CD4-positive, alpha-beta T cell (primary cell): ENCODE measurements at places on chromosomes 11 and 22.
A peak's percentile ranks its signal among the peaks of the same experiment; 100 is the strongest.

DNA sequence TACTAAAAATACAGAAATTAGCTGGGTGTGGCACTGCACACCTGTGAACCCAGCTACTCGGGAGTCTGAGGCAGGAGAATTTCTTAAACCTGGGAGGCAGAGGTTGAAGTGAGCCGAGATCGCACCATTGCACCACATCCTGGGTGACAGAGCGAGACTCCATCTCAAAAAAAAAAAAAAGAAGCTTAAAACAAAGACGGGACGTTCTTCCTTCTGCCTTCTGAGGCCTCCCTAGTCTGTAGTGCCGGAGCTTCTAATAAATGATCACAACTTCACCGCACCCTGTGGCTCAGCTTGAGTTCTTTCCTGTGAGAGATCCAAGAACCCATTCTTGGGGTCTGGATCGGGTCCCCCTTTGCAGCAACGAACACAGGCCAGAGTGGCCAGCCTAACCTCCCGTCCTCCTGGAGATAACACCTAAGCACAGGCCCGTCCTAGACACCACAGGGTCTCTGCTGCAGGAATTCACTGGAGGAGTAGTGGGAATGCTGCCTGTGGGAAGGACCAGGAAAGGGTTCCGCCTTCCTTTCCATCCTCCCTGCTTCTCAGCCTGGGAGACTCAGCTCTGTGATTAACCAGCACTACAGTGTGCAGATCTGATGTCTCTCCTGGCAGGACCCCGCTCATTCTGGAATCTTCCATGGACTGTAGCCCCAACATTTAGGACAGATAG lies 2.2 kb upstream of the APOBEC3H start:
- DNase-seq = no peak

DNA sequence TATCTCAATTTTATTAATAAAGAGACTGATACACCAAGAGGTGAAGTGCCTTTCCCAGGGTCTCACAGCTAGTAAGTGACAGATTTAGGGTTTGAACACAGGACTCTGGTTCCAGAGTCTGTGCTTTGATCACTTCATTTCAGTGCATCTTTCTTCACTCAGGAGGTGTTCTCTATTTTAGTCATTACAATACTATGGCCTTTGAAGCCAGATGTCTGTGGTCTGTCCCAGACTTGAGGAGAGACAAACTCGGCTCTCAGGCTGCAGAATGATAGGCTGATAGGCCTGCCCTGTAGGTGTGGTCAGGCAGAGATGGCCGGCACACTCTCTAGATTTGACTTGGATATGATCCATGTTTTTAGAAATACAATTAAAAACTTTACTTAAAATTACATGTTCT lies 478.5 kb upstream of the CCDC90B start:
- no peak for DNase-seq

DNA sequence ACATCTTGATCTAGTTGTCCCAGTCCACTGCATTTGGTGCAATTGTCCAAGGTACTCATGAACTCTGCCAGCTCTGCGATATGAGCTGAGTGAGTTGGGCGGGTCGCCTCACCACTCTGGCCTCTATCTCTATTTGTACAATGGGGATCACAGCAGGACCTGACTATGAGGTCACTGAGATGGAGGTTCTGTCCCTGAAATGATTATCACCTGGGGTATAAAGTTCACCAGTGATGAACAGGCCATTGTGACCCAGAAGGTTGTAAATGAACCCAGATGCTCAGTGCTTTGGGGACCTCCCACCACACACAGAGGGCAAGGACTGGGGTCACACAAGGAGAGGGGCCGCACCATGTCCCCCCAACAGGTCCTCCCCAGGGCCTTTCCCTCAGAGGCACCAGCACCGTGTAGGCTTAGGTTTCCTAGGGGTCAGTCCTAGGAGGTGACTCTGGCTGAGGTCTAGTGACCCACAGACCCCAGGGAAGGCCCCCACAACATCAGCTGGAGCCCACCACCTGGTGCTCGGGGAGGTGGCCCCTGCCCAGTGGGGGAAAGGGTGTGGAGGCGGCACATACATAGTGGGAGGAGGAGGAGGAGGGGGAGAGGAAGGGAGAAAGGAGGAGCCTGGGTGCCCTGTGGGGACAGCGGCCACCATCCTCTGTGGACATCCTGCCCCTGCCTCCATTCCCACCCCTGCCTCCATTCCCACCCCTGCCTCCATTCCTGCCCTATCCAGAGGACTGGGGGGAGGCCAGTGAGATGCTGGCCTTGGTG lies 25.0 kb upstream of the IGLL1 start:
- DNase-seq = no peak

DNA sequence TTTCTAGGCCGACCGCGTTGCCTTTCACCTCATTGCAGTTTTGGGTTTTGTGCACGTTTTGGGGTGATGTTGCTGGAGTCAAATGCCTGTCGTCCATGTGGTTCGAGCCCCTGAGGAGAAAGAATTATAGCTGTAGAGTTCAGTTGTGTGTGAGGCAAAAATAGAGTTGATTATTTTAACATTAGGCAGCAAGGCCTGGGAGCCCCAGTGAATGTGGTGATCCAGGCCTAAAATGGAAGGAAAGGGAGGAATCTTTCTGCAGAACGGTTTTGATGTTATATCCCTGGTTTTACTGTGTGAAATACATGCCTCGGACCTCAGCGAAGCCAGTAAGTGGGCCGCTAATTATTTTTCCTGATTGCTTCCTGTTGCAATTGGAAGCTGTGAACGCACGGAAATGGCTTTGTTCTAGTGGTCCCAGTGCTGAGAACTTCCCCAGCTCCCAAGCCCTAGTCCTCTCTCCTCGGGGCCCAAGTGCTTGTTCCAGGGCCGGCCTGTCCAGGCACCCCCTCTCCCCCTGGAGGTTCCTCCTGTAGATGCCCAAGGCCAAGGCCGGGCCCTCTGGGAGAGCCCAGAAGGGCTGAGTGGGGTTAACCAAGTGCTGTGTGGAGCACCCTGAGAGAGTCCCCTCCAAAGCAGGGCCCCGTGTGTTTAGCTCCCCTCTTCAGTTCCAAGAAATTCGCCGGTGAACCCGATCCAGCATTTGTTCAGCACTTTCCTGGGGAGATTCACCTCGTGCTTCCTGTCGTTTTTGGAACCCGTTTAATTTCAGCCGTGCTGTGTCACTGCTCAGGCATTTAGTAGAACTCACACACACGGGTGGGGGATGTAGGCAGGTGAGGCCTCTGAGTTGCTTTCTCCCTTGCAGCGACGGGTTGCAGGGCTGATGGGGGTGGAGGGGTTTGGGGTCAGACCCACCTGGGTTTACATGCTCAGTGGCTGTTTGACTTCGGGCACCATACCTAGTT lies 2.1 kb downstream of the LRP5 start:
- DNase-seq = no peak

DNA sequence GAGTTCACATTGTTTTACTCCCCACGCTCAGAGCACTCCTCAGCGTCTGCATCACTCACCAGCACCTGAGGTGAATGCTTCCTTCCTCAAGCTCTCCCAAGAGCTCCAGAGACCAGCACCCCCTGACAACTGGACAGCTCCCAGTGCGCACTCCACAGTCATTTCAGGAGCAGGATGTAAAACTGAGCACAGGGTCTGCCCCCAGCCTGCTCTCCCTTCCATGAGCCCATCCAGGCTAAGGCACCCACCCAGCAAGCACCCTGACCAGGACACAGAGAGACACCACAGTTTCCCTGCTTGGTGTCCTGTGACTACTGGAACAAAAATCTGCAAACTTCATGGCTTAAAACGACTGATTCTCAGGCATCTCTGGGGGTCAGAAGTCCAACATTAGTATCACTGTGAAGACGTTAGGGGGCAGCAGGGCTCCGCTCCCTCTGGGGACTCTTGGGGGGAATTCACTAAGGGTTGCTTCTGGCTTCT lies 3.3 kb downstream of the SCGB1D2 start:
- no peak for DNase-seq

GRCh38 chr22:26548984-26549383 lies 36.7 kb upstream of the TFIP11 start:
- no peak for DNase-seq

GRCh38 chr22:49748514-49748913 lies 79.2 kb downstream of the BRD1 start:
- no peak for DNase-seq

DNA sequence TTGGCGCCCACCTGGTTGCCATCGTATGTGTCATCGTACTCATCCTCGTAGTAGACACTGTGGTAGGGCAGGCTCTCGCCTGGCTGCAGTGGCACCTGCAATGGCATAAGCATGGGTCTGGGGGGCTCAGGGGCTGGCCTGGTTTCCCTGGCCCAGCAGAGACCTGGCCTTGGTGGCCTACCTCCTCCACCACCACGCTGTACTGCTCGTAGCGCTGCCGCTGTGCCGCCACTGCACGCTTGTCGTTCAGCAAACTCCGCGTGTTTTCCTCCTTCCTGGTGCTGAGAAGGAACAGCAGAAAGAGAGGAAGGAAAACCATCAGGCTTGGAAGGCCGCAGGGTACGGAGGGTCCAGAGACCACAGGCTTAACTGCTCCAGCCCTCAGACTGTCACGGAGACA lies 26.2 kb downstream of the UQCR10 start:
- no peak for DNase-seq

DNA sequence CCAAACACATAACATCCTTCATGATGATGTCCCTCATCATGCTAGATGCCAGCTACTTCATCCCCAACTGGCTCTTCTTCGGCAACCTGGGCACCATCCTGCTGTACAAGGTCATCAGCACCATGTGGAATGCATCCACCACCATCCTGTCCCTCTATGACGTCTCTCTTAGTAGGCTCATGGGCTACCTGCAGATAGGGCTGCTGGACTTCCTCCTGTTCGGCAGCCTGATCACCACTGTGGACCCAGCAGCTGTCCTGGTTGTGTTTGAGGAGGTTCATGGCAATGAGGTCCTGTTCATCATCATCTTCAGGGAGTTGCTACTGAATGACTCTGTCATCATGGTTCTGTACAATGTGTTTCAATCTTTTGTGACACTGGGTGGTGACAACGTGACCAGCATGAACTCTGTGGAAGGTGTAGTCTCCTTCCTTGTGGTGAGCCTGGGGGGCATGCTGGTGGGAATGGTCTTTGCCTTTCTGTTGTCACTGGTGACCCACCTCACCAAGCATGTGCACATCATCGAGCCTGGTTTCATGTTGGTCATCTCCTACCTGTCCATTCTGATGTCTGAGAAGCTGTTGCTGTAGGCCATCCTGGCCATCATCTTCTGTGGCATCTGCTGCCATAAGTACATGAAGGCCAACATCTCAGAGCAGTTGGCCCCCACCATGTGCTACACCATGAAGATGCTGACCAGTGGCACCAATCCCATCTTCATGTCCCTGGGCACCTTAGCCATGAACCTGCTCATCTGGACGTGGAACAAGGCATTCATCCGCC lies 120.7 kb upstream of the SERPIND1 start:
- DNase-seq = no peak

GRCh38 chr22:22855617-22856308 lies 31.9 kb upstream of the IGLL5 start:
- peak; percentile 58 for DNase-seq

DNA sequence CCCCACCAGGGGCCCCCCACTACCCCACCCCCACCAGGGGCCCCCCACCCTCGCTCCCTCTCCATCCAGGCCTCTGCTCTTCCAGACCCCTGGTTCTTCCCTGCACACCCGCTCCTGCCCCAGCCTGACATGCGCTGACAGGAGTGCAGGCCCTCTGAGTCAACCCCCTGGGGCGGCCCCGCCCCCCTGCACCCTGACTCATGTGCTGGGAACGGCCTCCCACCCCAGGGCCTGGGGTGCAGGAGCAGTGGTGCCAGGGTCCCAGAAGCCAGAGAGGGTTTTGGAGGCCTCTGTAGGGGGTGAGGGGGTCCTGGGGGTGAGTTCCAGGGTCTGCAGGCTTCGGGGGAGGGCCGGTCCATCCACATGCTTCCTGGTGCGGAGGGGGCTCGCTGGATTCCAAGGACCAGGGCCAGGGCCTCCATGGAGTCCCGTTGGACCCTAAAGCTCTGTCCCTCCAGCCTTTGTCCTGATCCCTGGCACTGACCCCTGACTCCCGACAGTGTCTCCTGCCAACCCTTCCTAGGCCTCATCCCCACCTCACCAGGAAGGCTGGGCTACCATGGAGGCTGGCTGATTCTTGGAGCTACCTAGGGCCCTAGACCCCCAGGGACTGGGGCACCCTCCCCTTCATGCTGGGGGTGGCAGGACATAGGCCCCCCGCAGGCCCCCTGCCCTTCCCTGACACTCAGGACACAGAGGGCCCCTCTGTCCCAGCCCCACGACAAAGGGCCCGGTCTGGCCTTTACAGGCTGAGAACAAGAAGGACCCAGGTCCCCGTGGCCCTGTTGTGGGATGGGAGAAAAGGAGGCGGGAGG lies 583 bp upstream of the PKP3 start:
- DNase-seq = no peak

GRCh38 chr11:112610996-112611750 lies 350.0 kb upstream of the NCAM1 start:
- no peak for DNase-seq

- DNase-seq = no peak
Observed at GRCh38 chr22:19723983-19724827, 866 bp downstream of the GP1BB start.
